ENCODE measurements at places on chromosomes 1 and 21.

DNA sequence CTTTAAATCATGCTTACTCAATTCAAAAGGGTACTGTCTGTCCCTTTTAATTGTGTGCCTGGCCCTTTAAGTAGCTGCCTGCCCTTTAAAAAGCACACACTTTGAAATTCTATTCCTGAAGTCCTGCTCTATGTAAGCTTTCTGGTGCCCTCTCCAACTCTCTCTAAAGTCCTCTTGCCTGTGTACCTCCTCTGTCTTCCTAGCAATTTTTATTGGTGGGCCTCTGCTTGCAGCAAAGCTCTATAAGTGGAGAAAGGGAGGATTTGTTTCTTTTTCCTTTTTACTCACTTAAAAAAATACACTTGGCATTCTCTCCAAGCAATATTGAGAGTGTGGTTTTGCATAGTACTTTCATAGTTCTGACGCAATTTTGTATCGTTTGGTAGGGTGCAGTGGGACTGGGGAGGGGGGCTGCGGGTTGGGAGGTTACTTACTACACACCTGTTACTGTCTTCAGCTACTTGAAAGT is 135.4 kb downstream of the LMO4 start:
- no peak for DNase-seq

GRCh38 chr1:56345831-56346230 is 233.5 kb downstream of the PLPP3 start:
- no peak for DNase-seq

DNA sequence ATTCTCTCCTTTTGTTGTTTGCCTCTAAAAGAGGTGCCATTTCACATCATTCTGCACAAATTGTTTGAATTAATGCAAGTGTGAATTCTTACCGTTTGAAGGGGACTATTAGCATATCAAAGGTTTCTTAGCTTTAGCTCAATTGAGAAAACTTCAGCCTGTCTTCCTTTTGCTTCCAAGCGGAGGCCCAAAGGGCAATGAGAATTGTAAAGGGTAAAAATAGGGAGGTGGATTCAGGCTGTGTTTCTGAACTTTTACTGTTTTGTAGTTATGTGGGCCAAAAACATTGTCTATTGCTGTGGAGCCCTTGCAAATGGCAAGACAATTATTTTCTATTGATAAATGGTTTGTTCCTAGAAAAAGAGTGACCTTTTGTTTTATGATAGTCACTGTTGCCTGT is 3.6 kb downstream of the ADGRL2 start:
- DNase-seq = no peak

GRCh38 chr1:175755516-175756070 is 12.2 kb upstream of the TNR start:
- no peak for DNase-seq

DNA sequence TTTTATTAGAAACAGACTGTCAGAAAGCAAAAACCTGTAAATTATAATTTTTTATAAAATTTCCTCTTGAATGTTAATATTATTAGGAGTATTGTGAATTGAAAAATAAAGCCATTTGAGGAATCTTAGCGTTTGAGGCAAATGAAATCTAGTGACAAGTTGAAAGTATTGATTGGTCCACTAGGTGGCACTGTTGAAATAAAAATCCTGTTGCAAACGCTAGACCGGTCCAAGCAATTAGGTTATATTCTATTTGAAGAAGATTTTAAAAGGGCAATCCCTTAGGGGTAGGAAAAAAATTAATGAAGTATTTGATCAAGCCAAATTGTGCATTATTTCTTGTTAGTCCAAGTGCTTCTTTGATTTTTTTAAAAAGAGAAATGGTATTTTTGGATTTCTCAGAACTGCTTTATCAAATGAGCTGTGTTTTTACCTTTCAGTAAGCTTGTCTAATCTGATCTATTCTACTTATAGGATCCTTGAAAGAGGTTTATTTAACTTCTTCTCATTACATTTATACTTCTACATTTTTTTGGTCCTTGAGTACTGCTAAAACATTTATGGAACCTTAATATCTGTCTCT is 57.7 kb downstream of the ATG4C start:
- peak; percentile 68 for DNase-seq

GRCh38 chr1:87588495-87588894 is 259.8 kb downstream of the LMO4 start:
- no peak for DNase-seq

GRCh38 chr1:202248861-202249260 is 55.3 kb downstream of the LGR6 start:
- no peak for DNase-seq

DNA sequence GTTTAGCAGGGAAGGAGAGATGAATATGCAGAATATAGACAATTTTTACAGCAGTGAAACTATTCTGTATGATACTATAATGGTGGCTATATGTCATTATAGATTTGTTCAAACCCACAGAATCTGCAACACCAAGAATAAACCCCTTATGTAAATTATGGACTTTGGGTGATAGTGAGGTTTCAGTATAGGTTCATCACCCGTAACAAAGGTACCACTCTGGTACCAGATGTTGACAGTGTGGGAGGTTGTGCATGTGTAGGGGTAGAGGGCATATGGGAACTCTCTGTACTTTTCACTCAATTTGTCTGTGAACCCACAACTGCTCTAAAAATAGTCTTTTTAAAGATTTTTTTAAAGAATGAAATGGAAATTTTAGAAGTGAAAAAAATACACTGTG is 29.9 kb upstream of the PRDX6 start:
- DNase-seq = no peak

- no peak for DNase-seq
These were observed 3.0 kb downstream of the EPS8L3 start for GRCh38 chr1:109760581-109761226.

DNA sequence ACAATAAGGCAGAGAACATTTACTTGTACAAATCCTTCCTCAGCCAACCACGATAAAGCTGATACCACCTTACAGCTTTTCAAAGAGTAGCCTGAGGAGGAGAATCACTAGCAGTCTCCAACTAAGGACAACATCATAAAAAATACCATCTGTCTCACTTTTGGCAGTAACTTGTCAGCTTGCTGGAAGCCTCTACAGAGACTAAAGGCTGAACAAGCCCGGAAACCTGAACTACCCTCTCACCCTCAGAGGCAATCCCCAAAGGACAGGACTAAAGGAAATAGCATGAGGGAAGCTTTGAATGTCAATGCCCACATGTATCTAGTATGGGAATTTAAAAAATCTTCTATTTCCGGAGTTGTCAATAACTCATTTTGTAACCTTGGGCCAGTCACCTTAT is 10.6 kb downstream of the SRSF4 start:
- no peak for DNase-seq

- no peak for DNase-seq
These were observed 77.9 kb downstream of the TENT5C start for GRCh38 chr1:117683571-117684285.

GRCh38 chr1:48939042-48939441 is 162.4 kb upstream of the BEND5 start:
- no peak for DNase-seq

Measured in glomerular endothelial cell (primary cell).